ENCODE measurements at places on chromosomes 5 and 9. TPM values are rescaled to one million over a fixed set of nuclear protein-coding genes. Genes with fewer than 3 reads are reported as not detected.

DNA sequence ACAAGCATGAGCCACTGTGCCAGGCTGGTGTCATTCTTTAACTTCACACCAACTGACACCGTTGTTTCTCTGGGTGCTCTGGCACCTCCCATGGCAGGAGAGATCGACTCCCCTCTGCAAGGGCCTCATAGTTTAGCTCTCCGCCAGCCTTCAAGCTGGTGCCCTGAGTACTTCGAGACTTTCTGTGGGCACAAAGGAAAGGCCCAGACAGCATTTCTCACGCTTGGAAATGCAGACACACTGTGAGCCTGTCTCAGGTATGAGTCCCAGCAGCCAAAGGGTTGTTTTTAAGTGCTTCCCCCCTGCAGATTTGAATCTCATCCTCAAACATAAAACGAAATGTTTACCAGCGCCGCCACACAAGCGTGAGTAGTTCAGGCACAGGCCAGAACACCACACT, 11.1 kb upstream of the TCF7 start:
- H3K27ac ChIP-seq = no peak overlapping the region
- no peaks in the 10 kb centered on the region for H3K4me1 ChIP-seq
- no peak overlapping the region for H3K4me3 ChIP-seq
- no peaks in the 10 kb centered on the region for H3K27me3 ChIP-seq
- no peak for DNase-seq

The SLCO6A1 gene
- total RNA-seq = not detected

DNA sequence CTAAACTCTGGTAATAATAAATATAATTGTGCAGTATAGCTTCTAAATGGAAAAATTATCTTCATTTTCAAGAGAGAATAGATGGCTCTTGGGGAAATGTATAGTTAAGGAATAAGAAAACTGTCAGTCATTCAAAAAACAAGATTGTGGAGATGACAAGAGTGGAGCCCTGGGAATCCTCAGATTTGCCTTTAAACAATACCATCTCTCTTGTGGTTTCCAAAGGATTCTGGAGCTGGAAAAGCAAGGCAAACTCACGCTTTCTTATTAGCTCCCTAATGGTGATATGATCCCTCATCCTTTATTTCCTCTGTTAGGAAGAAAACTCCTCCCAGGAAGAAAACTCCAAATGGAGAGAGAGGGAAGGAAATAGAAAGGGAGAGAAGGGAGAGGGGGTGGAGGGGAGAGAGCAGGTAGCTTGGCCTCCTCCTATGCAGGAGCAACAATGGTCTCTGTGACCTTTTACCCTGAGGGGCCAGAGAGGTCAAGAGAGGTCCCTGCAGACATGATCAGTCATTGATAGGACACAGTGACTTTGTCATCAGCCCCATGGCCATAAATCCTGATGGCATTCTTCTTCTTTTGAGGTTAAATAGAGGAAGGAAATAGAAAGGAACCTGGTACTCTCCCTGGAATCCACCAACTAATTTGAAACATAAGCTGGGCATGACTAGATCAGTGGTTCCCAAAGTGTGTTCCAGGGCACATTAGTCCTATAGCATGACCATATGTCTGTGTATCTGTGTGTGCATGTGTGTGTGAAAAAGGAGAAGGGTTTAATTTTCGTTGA, 312.2 kb downstream of the ARRDC3 start:
- no peaks in the 10 kb centered on the region for H3K27me3 ChIP-seq
- H3K4me3 ChIP-seq = no peak overlapping the region
- H3K36me3 ChIP-seq = no peaks in the 10 kb centered on the region
- no peaks in the 10 kb centered on the region for H3K4me1 ChIP-seq
- no peak overlapping the region for H3K27ac ChIP-seq
- no peak for DNase-seq

- no peak for DNase-seq
- peaks cover 20% of the 10 kb centered on the region for H3K4me1 ChIP-seq
- H3K4me3 ChIP-seq = no peak overlapping the region
- H3K27me3 ChIP-seq = no peaks in the 10 kb centered on the region
- H3K27ac ChIP-seq = peak overlapping the region; percentile 72
Observed at GRCh38 chr5:82164176-82164976, 113.8 kb downstream of the RPS23 start.

GRCh38 chr5:112119508-112119907, 299.6 kb downstream of the EPB41L4A start:
- H3K27ac ChIP-seq = no peak overlapping the region
- H3K36me3 ChIP-seq = no peaks in the 10 kb centered on the region
- no peaks in the 10 kb centered on the region for H3K27me3 ChIP-seq
- no peaks in the 10 kb centered on the region for H3K4me1 ChIP-seq

The DOCK8 gene
- total RNA-seq = 9.2 TPM

DNA sequence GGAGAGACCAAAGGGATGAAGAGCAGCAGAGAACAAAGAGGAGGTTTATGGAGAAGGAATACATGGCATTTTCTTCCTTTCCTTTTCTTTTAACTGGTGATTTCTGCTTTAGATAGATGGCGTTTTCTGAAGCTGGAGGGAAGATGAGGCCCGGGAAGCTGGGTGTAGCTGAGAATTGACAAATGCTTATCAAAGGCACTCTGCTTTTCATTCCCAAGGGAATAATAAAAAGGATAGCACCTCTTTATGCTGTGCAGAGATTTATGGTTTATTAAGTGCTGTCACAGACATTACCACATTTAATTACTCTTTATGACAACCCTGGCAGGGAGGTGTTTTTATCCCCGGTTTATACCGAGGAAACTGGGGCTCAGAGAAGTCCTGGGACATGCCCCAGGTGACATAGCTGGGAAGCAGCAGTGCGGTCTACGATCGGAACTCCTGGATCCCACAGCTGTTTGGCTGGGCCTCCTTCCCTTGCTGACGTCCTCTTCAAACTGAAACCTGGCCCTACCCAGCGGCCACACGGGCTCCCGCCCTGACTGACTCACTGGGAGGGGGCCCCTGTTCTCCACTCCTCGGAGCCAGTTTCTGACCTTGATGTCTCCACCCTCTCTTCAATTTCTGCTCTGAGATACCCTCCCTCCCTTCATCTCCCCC, 8.2 kb upstream of the EPB41L4B start:
- no peak for DNase-seq
- H3K4me3 ChIP-seq = no peak overlapping the region
- no peaks in the 10 kb centered on the region for H3K36me3 ChIP-seq
- H3K4me1 ChIP-seq = no peaks in the 10 kb centered on the region
- no peaks in the 10 kb centered on the region for H3K27me3 ChIP-seq

DNA sequence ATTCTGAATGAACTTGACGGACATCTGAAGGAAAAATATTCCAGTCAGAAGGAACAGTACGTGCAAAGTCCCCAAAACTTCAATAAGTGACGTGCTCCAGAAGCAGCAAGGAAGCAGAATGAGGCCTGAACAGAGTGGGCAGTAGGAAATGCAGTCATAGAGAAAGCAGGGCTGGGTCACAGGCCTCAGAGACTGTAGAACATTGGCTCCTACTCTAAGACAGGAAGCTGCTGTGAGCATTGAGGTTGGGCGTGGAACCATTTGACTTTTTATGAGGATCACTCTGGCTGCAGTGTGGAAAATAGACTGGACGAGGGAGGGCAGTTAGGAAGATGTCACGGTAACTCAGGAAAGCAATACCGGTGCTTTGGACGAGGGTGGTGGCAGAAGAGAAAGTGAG, 64.0 kb downstream of the DOCK8 start:
- no peaks in the 10 kb centered on the region for H3K4me1 ChIP-seq
- H3K27ac ChIP-seq = no peak overlapping the region
- no peak overlapping the region for H3K4me3 ChIP-seq
- no peaks in the 10 kb centered on the region for H3K36me3 ChIP-seq
- no peak for DNase-seq

GRCh38 chr5:1788828-1789227, 10.8 kb downstream of the MRPL36 start:
- H3K27me3 ChIP-seq = no peaks in the 10 kb centered on the region
- no peak overlapping the region for H3K4me3 ChIP-seq
- DNase-seq = no peak

The ANKRD18B gene
- not detected for total RNA-seq

The CD274 gene
- total RNA-seq = 6.2 TPM

GRCh38 chr9:37378613-37379004, 43.9 kb upstream of the GRHPR start:
- no peak overlapping the region for H3K4me3 ChIP-seq
- no peak overlapping the region for H3K27ac ChIP-seq

Data from uterus (tissue), 4 donors.